ENCODE measurements at places on chromosomes 2 and 18.

DNA sequence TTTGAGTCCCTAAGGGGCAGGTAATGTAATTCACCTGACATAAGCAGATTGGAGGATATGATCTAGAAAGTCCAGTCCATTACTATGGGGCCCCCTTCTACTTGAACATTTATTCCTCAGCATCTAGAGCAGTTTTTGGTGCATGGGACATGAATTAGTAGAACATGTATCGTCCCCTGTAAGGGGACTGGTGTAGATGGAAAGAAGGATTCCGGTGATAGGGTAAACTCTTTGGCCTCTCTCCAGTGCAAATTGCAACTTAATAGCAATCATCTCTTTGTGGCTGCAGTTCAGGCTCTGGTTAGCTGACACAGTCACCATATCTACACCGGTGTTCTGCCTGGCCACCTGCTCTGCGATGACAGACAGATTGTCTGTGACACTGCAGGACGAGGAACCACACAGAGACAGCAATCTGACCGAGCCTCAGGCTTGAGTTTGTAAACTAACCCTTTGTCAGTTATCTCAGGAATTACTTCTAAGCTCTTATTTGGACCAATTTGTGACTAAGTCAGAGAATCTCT is 6.4 kb upstream of the SLC8A1 start:
- no peak for DNase-seq

GRCh38 chr2:157758586-157758985 is 117.5 kb downstream of the ACVR1 start:
- DNase-seq, result no peak

DNA sequence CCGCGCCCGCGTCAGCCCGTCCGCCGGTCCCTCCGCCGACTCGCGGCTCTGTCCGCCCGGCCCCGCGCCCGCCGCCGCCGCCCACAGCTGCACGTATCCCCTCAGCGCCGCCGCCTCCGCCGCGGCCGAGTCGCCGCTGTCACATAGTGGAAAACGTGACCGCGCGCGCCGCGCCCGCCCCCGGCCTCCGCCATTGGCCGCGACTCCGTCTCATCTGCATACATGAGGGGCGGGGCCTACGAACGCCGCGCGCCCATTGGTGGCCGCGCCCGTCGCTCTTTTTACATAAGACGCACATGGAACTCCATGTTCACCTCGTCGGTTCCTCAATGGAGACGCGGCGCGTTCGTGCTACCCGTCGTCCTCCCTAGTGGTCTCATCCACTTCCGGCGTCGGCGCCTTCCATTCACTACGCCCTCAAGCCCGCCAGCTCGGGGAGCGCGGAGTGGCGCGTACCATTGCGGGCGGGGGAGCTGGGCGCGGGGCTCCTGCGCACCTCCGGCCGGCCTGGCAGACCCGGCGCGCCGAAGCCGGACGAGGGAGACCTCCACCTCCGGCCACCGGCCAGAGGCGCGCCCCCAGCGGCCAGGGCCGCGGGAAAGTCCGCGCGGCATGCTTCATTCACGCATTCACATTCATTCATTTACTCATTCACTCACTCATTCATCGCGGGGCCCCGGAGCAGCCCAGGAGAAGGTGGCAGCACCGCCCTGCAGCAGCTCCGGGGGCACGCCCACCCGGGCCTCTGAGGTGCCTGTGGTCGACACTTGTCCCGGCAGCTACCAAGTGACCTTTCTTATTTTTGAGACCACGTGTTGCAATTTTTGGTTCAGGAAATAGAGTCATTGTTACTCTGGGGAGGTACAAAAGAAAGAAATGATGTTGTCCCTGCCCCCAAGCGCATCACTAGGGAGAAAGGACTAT is 502 bp upstream of the PER2 start:
- peak; percentile 95 for DNase-seq

GRCh38 chr2:155218945-155219344 is 520.5 kb downstream of the KCNJ3 start:
- DNase-seq, result no peak

- DNase-seq, result no peak
Observed at GRCh38 chr18:42024131-42024530, 69.1 kb downstream of the PIK3C3 start.

All from stimulated activated naive CD4-positive, alpha-beta T cell (primary cell).